ENCODE measurements at places on chromosomes 2 and 18.

DNA sequence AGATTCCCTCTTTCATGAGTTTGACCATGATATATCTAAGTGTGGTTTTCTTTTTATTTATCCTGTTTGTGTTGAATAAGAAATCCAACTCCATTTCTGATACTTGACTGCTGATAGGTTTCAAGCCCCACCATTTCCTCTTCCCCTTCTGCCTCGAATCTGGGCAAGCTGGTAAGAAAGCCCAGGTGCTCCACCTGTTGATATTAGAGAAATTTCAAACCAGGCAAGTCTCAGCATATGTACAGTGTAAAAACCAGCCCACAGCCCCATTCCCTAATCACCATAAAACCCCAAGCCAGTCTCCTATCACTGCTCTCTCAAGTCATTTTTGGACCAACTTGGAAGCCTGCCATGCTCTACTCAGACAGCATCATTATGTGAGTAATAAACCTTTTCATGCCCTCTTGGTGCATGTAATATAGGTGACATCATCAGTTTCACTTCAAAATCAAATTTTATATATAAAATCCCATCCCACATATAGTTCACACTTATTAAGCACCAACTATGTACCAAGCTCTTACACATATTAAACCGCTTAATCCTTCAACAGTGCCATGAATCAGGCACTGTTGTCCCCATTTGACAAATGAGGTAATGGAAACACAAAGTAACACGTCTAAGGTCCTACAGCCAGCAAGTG is 46.6 kb downstream of the SMAD2 start:
- peak; percentile 74 for DNase-seq

DNA sequence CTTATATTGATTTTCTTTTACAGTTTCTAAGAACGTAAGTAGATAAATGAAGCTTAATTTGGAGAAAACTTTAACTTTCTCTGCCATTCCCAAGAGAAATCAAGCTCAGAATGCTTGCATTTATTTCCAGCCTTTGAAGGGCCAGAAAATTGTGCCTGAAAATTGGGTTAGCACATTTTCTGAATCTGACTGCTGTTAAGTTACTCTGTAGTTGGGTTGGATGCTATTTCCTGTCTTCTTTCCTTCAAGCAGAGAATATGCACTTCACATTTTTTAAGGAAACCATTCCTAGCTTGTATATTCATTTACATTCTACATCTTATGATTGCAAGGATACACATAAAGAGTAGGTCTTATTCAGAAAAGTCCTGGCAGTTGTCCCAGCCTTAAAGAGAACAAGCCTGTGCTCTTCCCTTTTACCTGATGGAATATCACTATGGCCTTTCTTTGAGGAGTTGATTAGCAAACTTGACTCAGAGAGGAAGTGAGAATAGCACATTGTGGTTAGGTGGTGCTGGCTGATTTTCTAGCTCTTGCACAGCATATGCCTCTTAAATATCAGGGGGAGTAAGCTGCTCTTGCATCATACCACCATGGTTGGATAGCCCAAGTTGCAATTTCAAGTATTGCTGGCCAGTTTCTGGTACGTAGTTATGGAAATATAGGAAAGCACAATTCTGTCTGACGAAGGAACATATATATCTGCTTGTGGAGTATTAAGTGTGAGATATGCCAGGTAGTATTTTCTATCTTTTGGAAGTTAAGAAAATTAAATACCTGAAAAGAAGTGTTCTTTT is 133.7 kb downstream of the COMMD1 start:
- peak; percentile 72 for DNase-seq

DNA sequence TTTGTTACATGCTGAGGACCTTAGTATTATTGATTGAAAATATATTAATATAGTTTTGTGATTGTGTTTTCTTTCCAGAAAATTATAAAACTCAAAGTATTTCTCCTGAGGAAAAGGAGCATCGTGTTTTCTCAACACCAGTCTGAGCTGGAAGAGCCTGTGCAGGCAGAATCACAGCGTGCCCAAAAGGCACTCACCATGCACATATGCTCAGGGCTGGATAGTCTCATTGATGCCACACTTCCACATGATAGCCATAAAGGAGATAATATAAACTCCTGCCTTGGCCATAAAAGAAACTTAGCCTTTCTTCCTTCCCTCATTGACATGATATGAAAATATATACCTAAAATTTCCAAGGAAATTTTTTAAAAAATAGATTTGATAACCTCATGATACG is 4.0 kb downstream of the PDE1A start:
- DNase-seq: no peak

DNA sequence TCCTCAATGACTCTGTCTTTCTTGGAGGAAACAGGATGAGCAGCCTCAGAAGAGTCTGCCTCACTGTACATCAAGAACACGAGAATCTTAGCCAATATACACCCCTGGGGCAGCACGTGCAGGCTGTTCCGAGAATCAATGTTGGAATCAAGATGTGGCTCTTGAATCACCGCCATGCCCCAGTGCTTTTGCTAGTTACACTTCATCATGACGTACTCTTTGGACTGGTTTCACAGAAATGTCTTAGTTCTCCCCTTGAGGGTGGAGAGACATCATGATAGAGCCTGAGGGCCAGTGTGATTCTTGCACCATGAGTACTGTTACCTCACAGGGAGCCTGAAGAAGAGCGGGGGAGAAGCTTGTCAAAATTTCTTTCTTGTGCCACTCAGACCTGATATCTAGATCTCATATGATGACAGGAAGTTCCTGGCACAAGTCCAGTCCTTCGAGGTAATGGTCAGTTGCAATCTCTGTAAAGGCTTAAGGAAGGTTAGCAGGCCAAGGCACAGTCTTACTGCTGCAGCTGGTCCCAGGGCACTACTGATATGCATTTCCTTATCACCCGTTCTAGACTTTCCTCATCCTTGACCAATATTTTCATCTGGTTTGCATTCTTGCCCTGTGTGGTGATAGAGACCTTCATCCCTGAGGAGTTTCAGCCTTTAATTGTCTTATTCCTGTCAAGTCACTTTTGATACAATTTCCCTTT is 28.2 kb upstream of the STAT4 start:
- DNase-seq: peak; percentile 99

GRCh38 chr2:113084249-113085000 is 16.7 kb downstream of the IL1F10 start:
- peak; percentile 20 for DNase-seq

GRCh38 chr2:217790195-217790594 is 212.6 kb downstream of the TNS1 start:
- peak; percentile 51 for DNase-seq

DNA sequence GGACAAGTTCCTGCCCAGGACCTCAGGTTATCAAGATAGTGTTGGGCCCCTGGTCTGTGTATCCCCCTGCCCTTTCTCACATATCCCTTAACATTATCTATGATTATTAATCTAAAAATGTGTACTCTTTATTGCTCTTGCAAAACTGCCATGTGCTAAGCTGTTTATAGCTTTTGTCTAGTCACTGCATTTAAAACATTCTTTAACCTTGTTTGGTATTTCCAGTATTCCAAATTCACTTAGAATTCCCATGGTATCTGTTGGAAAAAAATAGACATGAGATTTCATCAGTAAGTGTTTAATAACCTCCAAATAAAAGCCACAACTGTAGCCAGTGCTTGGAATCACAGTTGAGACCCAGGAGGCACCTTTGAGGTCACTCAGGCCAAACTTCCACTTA is 16.2 kb upstream of the GLS start:
- DNase-seq: no peak

DNA sequence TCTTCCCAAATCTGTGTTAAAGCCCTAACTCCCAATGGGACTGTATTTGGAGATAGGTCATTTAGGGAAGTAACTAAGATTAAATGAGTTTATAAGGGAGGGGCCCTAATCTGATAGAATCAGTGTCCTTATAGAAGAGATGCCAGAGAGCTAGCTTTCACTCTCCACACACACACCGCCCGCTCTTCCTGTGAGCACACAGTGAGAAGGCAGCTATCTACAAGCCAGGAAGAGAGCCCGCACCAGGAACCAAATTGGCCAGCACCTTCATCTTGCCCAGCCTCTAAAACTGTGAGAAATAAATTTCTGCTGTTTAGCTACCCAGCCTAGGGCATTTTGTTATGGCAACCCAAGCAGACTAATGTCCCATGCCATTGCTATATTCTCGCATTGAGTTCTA is 125.2 kb downstream of the RTN4 start:
- no peak for DNase-seq

GRCh38 chr2:217444932-217445331 is 557.9 kb downstream of the TNS1 start:
- DNase-seq: no peak

DNA sequence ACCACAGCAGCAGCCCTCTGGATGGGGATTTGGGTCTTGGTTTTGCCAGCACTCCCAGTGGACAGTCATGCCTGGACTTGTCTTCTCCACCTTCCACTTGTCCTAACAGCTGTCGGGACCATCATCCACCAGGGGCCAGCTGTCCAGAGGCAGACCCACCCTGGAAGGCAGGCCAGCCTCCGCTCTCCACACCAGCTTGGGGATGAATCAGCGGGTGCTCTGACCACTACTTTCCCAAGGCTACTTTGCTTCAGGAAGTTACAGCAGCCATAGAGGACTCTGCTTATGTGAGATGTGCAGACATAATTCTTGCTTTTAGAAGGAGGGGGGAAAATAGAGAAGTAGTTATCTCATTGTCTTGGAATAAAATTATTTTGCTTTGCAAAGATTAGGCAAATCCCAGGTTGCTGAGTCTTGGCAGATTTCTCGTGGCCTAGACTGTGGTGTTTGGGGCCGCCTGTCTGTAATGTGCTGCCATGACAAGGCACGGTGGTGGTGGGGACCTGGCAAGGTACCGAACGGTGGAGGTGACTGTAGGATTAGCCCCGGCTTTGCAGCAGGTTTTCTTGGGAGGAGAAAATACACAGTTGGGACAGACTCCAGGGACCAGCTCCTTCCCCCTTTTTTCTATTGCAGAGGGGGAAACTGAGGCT is 148.7 kb downstream of the AGAP1 start:
- DNase-seq: peak; percentile 79

DNA sequence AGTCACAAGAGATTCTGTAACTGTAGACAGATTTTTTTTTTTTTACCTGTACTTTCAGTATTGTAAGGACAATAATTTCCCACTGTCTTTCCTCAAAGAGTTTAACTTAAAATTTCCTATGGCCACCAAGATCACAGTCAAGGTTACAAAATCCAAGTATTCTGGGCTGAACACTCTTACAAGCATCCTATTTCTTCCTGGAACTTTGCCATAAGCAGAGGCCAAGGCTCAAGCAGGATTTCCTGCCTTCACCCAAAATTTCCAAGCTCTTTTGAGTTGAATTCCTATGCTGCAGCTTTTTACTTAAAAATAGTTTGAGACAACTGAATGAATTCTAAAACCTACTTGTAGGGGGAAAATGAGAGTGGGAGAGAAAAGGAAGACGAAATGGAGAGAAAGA is 299.4 kb downstream of the ZNF516 start:
- DNase-seq: peak; percentile 3

DNA sequence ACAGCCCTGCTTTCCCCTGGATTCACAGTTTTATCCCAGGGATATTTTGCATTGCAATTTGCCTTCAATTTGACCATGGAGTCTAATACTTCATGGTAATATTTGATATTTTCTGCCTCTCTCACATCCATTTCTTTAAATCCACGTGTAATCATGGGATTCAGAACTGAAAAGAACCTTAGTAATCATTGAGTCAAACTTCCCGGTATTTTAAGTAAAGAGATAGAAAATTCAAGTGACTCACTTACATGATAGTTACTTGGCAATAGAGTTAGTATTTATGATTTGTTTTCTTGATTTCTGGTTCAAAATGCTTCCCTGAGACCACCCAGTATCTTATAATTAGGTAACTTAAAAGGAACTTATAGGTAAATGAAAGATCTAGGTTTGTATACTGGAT is 33.7 kb upstream of the CDC42EP3 start:
- peak; percentile 28 for DNase-seq

DNA sequence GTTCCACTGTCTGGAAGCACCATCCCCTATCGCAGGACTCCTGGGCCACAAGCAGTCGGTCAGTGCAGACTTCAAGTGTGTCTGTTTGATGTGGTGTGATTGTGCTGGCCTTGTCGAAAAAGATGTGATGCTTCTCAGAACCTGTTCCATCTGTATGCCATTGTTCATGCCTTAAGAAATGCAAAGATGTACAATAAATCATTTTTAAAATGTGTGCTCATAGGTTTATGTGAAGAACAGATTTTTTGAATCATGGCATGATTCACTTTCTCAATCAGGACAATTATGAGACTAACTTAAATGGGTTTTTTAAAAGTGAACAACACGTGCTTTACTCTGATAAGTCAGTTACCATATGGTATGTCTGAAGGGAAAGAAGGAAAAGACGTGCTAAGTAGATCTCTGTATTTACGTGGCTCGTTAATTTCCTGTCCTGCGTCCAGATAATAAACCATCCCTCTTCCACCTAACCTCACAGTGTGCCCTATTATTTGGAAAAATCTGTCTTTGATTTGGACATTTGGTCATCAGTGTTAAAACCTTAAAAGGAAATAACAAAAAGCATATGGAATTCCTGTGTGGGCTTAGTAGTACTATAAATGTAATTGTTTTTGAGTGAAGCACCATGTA is 54.9 kb downstream of the PRKRA start:
- no peak for DNase-seq

- DNase-seq: peak; percentile 79
Observed at GRCh38 chr2:68466361-68466777, 725 bp downstream of the FBXO48 start.

DNA sequence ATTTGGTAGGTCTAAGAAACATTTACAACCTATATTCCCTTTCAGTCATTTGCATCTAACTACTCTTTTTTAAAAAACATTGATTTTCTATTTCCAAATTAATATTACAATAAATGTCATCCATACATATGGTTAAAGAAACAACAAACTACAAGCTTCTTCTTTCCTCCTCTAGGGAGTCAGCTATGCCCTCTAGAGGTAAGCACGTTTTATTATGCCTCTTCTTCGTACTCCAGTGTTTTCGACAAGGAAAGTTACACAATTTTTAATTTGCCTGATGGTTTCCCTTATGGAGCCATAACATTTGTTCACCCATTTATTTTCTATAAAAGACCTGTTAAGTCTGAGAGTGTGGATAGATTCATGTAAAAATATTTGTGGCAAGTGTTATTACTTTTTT is 183.4 kb upstream of the CDH7 start:
- DNase-seq: no peak

- DNase-seq: peak; percentile 9
Observed at GRCh38 chr2:25586726-25587144, 86.6 kb downstream of the DTNB start.

DNA sequence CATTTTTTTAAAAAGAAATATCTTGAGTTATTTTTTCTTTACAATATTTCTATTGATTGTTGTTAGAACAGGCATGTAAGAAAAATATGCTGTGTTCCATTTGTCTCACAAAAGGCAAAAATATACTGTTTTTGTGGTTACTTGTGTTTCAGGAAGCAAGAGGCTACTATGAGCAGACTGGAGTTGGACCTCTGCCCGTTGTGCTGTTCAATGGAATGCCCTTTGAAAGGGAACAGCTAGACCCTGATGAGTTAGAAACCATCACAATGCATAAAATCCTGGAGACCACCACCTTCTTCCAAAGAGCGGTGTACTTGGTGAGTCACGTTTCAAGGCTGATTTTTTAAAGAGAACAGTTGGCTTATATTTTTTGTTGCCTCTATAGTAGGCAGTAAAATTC is 54.7 kb downstream of the UGGT1 start:
- DNase-seq: peak; percentile 5

Measured in fibroblast of mammary gland (primary cell).